ENCODE measurements at places on chromosomes 2 and 18.

DNA sequence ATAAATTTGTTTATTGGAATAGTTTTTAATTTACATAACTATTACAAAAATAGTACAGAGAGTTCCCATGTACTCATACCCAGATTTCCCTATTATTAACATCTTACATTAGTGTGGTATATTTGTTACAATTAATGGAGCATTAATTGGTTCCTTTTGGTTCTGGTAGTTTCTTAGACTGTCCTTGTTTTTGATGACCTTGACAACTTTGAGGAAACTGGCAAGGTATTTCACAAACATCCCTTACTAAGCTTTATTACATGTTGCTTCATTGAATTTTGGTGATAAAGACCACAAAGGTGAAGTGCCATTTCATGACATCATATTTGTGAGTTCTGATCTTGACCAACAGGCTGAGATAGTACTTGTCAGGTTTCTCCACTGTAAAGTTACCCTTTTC, 379.0 kb upstream of the GCFC2 start:
- DNase-seq, result no peak

GRCh38 chr2:54456612-54457322, 640 bp downstream of the SPTBN1 start:
- DNase-seq, result no peak

DNA sequence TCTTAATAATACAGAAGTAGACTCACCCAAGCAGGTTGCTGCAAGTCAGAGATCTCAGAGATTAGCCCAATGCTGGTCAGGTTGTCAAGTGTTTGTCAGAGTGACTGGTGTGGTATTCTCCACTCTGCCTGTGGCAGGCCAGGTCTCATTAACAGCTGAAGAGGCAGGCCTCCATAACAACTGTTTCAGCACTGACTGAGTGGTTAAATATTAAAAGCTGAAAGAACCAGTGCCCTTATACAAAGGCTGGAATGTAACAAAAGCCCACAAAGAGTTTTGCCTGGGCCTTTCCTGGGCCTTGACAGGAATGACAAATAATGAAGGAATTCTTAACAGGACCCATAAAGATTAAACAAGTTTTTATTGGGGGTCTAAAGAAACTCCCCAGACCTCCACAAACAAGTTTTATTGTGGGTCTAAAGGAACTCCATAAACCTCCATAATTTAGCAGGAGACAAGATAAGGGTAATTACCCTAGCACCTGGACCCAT, 26.8 kb downstream of the SULT1C2 start:
- no peak for DNase-seq

- no peak for DNase-seq
Measured at GRCh38 chr2:113896791-113897190, 6.9 kb downstream of the ACTR3 start.

GRCh38 chr2:55242617-55243016, 10.1 kb downstream of the RPS27A start:
- no peak for DNase-seq

DNA sequence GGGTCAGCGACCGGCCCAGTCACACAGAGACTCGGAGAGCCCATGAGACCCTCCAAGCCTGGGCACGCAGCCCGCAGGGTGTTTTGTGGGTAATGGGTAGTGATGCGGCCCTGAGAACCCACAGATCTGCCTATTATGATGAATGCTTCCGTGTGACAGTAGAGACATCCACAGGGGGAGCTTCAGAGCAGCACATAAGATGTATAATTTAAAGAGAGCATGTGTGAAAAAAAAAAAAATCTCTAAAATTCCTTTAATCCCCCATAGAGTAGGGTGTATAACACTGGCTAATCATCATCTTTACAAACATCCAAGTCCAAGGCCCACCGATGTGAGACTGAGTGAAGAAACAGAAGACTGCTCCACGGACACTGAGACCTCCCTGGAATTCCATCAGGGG, 34.6 kb downstream of the BIN1 start:
- DNase-seq, result no peak

DNA sequence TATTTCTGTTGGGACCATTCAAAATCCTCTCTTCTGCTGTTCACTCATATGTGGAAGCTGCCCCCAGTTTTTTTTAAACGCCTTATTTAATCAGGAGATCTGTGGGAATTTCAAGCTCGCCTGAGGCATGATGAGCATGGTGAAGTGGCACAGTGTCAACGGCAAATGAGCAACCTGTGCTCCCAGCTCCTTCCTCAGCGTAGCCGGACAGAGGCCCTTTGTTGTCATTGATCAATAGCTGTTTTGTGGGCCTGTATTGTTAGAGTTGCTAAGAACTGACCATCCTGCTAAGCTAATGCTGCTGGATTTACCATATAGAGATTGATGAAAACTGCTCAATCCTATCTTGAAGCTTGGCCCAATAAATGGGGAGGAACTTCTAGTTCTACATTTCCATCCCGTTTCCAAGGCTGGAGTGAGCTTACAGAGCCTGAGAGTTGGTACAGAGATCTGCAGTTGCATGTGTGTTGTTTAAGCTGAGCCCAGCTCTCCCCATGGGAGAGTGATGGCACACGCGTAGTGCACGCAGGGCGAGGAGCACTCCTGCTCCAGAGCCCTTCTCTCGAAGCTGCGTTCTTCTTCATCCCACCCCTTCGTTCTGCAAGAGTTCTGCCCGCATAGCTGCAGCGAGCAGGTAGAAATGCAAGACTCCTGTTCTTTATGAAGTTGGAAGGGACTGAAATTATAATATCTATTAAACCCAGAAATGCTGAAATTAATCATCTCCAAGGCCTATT, 108.8 kb downstream of the RTN4 start:
- no peak for DNase-seq

GRCh38 chr2:143718745-143719144, 589.5 kb downstream of the ARHGAP15 start:
- DNase-seq, result no peak

GRCh38 chr18:3610813-3611212, 160.8 kb downstream of the TGIF1 start:
- no peak for DNase-seq

DNA sequence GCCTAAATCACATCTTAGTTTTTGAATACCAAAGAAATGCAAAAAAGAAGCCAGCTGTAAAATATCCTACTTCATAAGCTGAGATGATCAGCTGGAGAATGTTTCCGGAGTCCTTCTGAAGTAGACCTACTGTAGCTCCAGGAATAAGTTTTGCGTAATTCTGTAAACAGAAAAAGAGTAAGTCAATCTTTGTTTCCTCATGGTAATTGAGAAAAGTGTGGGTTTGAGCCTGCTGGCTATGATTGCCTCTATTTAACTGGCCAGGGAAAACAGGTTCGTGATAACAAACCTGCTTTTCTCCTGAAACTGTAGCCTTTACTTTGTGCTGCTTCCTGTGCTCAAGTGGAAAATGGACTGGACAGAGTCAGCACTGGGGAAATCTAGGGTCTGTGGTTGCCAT, 58.2 kb downstream of the ITGB6 start:
- DNase-seq, result no peak

DNA sequence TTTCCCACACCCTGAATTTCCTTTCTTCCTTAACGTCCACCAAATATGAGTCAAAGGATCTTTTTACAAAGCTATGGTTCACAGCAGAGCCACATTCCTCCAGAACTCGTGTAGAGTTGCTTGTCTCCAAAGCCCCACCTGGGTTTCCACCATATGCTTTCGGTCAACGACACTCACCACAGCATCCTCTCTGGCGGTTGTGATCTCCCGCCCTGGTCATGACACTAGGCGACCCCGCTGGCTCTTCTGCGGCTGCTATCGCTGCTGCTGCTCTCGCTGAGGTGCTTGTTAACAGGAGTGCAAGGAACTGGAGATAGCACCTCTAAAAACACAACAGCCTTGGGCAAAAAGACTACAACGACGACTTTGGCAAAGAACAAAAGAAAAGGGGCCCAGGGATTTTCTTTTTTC, 340 bp downstream of the SLC40A1 start:
- DNase-seq, result no peak

DNA sequence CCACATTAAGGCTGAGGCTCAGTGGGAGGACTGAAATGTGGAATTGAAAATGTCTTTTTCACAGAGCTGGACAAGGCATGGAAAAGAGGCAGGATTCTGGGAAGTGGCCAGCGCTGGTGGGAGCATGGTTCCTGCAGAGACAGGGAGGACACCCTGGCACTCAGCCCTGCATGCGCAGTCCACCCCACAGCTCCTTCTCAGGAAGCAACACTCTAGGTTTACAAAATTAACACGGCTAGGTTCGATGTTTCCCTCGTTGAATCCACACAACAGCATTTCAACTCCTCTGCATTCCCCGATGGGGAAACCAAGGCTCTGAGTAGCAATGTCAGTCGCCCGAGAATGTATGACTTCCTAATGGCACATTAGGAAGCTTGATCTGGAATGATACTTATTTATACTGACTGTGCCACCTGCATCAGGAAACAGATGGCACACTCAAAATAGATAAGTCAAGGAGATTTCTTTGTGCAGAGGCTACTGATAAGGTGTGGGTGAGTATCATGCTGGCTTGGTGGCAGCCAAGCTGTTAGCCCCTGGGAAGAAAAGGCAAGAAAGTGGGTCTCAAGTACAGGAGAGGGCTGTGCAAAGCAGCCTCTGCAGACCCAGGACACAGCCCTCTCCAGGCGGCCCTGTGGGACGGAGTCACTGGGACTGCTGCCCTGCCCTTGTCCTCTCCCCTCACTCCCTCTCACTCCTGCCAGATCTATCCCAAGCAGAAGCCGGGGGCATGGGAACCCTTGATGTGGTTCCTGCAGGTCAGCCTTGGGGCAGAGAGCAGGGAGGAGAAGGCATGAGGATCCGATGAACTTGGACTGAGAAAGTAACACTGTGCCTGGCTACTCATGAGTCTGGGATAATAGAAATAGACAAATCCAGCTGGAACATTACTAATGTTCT, 158.4 kb upstream of the FHL2 start:
- no peak for DNase-seq

GRCh38 chr2:45280794-45281193, 271.5 kb upstream of the SIX2 start:
- DNase-seq, result no peak

DNA sequence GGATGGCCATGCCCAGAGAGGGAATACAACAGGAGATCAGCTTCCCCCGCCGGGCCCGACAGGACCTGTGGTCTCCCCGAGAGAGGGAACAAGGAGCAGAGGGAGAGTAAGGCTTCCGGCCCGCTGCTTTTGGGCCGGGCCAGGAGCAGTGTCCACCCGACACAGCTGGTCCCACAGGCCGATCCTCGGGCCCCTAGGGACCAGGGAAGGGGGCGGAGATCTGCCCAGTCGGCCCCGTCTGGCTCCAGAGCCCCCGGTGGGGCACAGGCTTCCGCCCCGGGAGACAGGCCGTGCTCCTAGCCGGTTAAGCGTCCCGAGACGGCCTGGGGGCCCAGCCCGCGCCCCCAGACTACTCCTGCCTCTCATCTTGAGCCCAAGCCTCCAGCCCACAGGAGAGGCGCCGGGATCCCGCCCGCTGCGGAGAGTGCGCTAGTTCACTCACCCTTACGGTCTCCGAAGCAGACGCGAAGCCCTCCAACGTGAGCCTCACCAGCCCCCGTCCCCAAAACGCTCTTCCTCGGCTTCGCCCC, at the start of gene MCFD2:
TSS of gene MCFD2 (minus strand) at position 526 of the 530 bp plus-strand sequence. CDS start 6,635 bp downstream, outside the sequence.
- no peak for DNase-seq

- no peak for DNase-seq
Measured at GRCh38 chr2:144703852-144704708, 184.2 kb upstream of the ZEB2 start.

- DNase-seq, result no peak
Measured at GRCh38 chr2:146523196-146523595, 1321.6 kb upstream of the ACVR2A start.

GRCh38 chr2:210072922-210073509, 70.6 kb downstream of the RPE start:
- DNase-seq, result no peak

GRCh38 chr2:28408764-28409599, 16.3 kb downstream of the FOSL2 start:
- no peak for DNase-seq

DNA sequence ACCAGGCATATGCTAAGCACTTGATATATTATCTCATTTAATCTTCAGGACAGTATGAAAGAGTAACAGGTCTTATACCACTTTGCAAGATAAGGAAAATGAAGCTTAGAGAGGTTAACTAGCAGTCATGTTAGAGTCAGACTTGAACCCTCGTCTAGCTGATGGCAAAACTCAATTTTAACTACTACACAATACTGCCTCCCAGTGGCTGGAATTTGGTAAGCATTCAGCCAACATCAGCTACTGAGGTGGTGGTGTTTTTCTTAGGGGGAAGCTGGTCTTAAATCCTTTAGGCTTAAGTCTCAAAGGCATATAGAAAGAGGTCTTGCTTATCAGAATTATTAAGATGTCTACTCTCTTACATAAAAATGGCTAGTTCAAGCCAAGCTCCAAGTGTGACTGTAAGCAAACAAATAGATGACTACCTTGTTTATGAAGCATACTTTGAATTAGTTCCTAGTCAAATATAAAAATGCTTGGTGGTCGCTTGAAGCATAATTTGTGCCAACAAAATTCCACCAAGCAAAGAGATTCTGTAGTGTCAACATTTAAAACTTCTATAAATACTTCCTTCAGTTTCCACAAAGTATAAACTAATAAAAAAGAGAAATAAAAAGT, 325.4 kb upstream of the FIGN start:
- no peak for DNase-seq

DNA sequence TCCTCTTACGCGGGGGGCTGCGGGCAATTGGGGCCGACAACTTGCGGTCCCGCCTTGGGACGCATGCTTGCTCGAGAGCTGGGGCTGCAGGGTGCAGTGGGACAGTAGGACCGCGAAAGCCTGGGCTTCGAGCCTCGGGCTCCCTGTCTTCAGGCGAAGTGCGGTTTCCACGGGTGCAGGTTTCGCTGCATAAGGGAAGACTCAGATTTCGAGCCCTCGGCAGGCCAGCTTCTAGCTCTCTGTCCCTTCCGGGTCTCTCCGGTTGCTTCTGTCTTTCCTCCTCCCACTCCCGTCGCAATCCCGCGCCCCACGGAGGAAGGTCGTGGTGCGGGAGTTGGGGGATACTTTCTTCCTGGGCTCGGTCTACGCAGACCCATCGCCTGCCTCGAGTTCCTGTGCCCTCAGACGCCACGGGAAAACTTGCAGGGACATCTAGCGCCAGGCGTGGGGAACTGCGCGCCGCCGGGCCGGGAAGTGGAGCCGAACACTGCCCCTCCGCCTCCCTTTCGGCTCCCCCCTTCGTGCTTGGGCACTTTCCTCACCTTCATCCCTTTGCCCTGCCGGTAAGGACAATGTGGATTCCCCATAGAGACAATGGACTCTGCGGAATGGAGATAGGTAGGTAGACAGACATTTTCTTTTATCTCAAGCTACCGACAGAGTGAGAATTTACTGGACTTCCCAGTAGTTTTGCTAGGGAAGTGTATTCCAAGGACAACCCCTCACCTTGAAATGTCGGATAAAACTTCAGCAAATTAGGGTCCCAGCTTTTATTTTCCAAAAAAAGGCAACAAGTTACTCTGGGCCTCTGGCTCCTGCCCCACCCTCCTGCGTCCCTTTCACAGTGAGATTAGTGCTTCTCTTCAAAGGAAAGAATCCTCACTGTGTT, 4.2 kb upstream of the HOXD13 start:
- no peak for DNase-seq

- DNase-seq, result no peak
Measured at GRCh38 chr2:108935271-108935741, 53.7 kb downstream of the EDAR start.

DNA sequence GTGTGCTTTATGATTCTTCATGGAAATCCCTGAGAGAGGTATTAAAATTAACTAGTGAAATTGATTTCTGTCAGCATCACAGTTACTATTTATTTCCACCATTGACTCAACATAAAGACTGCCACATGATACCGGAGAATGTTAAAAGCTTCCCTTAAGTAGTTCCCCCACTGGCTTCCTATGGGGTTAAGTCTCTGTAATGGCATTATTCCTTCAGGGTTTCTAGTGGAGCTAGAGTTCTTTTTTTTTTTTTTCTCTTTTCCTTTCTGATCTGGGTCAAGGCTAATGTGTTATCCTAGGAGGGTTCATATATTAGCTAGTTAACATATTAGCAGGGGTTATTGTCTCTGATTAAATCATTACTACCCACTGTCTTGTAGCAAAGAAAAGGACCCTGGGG, 1919.1 kb upstream of the PIK3C3 start:
- DNase-seq, result no peak
